BJ (cell line): ENCODE measurements at places on chromosomes 3 and 15.

DNA sequence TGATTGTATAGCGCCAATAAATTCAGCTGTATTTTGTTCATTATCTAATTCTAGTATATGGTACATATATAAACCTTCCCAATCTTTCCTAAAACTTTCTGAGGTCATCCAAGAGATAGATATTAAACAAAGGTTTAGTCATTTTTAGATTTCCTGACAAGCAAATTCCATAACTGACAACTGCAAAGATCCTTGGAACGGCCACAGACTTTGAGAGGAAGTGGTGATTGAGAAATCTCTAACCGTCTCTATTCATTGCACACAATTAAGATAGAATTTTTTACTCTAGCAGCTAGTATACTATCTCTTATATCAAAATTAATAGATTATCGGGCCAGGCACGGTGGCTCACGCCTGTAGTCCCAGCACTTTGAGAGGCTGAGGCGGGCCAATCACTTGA lies 4.7 kb downstream of the CSNK1G1 start:
- DNase-seq, result no peak

GRCh38 chr3:40109641-40110490 lies 199.6 kb upstream of the EIF1B start:
- no peak for DNase-seq

DNA sequence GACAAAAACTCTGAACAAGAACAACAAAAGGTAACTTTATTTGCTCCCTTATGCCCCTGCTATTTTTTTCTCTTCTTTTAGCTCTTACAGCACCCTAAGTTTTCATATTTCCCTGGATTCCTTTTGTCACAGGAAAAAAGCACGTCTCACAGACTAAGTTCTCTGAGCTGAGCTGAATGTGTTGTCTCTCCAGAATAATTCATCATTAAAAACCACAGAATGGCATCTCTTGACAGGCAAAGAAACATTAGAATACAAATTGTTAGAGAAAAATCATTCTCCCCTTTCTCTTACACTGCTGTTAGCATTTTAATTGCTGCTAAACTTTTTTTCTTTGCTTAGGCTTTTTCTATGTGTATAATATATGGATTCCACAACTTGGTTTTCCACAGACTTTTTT lies 48.7 kb upstream of the SECISBP2L start:
- no peak for DNase-seq

GRCh38 chr3:184193991-184194539 lies 8.1 kb downstream of the ABCF3 start:
- DNase-seq, result no peak

- no peak for DNase-seq
These were observed 266.6 kb downstream of the CGGBP1 start for GRCh38 chr3:87792198-87792533.

DNA sequence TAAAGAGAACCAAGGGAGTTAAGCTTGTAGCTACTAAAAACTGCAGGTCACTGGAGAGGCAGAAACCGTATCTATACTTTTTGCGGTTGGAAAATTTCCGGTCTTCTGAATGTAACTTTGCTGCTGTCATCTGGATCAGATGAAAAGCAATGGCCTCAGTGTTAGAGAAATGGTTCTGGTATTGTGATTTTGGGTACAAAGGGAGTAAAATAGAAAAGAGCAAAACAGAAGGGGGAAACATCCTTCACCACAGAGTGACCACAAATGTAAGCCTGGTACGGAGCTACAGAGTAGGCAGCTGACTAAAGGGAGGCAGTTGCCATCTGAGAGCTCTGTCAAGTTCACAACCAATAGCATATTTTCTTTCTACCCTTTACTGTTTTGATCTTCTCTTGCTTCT lies 5.6 kb downstream of the CD96 start:
- no peak for DNase-seq

- DNase-seq, result peak; percentile 30
These were observed 10.2 kb downstream of the EDEM1 start for GRCh38 chr3:5197470-5198312.

- no peak for DNase-seq
These were observed 781 bp downstream of the TRNT1 start for GRCh38 chr3:3127432-3128010.

- DNase-seq, result no peak
These were observed 112.4 kb upstream of the PFN2 start for GRCh38 chr3:150082898-150083654.

GRCh38 chr3:102104033-102104432 lies 254.7 kb downstream of the NFKBIZ start:
- DNase-seq, result no peak

GRCh38 chr15:58139989-58140522 lies 1.9 kb downstream of the AQP9 start:
- no peak for DNase-seq

DNA sequence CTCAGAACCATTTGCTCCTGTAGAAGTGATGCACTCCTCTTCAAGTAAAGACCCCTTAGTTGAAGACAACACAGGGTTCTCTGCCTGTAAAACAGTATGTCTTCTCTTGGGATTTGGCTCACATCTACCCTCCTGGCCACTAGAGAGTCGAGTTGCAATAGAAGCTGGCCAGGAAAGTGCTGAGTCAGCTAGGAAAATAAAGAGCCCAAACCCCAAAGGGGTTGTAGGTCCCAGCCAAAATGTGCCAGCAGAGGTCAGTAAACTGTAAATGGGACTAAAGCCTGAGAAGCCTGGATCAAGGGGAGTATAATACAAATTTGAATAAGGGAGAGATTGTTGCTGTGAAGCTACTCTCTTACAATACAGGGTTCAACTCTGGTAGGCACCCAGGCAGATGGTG lies 37.2 kb upstream of the THBS1 start:
- no peak for DNase-seq

- no peak for DNase-seq
These were observed 269.3 kb upstream of the ONECUT1 start for GRCh38 chr15:53059273-53060043.

DNA sequence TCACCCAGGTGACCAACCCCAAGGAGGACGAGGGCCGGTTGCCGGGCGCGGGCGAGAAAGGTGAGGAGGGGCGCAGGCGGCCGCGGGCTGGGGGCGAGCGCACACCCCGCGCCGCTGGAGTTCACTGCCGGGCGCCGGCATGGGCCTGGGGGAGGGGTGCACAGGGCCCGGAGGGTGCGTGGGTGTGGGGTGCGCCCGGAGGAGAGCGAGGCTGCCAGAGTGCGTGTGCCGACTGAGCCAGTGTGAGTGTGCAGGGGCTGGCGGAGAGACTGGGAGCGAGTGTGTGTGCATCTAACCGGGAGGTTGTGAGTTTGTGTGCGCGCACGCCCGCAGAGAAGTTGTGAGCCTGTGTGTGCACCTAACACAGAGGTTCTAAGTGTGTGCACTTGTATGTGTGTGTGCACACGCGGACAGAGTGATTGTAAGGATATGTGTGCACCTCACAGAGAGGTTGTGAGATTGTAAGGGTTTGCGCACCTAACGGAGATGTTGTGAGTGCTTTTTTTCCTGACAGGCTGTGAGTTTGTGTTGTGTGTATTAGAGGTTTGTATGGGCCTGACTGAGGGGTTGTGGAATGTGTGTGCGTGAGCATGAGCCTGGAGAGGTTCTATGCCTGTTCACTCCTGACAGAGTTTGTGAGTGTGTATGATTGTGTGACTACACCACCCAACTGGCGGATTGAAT lies 681 bp downstream of the CTDSPL start:
- DNase-seq, result no peak

GRCh38 chr3:163508206-163508605 lies 1570.1 kb downstream of the SI start:
- no peak for DNase-seq

GRCh38 chr15:33644304-33644703 lies 324.0 kb upstream of the CHRM5 start:
- DNase-seq, result no peak
